Uterus (tissue), 4 donors: ENCODE measurements at places on chromosomes 5 and 9. TPM values are rescaled to one million over a fixed set of nuclear protein-coding genes. Genes with fewer than 3 reads are reported as not detected.

AJM1 gene
- total RNA-seq = 1.3 TPM

IL3 gene
- not detected for total RNA-seq

NFIB gene
- total RNA-seq = 124 TPM

GRCh38 chr5:112929336-112930081, 7.5 kb upstream of the REEP5 start:
- no peaks in the 10 kb centered on the region for H3K27me3 ChIP-seq
- H3K36me3 ChIP-seq = no peaks in the 10 kb centered on the region
- H3K4me3 ChIP-seq = no peak overlapping the region
- no peak for DNase-seq
- no peak overlapping the region for H3K27ac ChIP-seq

GRCh38 chr9:114203410-114204140, 48.2 kb downstream of the COL27A1 start:
- H3K27ac ChIP-seq = no peak overlapping the region
- DNase-seq = no peak

DNA sequence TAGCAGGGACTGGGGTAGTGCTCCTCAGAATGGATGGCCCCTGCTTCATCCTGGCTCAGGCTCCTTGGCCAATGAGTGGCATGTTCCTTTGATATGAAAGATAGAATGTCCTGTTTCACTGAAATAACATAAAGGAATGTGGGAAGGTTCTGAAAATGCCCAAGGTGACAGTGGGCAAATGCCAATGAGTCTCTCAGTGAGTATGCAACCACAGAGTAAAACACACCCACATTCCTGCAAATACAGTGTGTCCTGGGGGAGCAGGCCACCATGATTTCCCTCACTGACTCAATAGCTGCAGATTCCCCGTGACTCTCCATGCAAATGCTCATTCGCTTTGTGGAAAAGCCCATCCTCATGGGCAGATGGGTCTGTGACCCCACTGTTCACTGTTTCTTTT, 36.4 kb downstream of the ZNF366 start:
- no peak overlapping the region for H3K4me3 ChIP-seq
- no peaks in the 10 kb centered on the region for H3K36me3 ChIP-seq
- H3K27me3 ChIP-seq = no peaks in the 10 kb centered on the region
- no peak for DNase-seq
- peaks cover 3% of the 10 kb centered on the region for H3K4me1 ChIP-seq

GRCh38 chr9:561427-561826, 280.1 kb upstream of the DMRT1 start:
- no peak overlapping the region for H3K27ac ChIP-seq
- no peaks in the 10 kb centered on the region for H3K4me1 ChIP-seq
- H3K36me3 ChIP-seq = no peaks in the 10 kb centered on the region
- DNase-seq = no peak
- H3K4me3 ChIP-seq = no peak overlapping the region

DNA sequence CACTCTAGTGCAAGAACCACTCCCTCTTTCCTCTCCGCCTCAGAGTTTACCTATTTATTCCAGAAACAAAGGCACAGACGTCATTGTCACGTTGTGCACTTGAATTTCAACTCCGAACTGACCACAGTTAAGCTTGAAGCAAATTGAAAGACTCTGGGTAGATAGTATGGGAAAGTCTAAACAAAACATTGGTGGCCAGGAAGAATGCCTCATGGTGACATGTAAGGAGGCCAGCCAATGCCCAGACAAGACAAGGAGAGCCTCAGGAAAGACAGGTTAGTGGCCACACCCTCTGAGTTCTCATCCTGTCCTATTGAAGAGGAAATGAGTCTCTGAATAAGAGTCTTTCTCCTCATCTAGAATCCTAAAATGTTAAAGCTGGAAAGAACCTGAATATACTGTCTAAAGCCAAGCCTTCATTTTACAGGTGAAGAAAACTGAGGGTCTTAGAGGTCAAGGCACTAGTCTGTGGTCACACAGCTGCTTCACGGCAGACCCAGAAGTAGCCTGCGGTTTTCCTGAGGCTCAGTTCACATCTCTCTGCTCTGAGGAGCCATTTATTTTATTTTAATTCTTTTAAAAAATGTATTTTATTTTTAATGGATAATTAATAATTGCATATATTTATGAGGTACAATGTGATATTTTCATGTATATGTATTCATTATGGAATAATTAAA, 30.2 kb downstream of the ZFAND5 start:
- H3K27ac ChIP-seq = no peak overlapping the region
- H3K4me3 ChIP-seq = no peak overlapping the region
- no peaks in the 10 kb centered on the region for H3K4me1 ChIP-seq
- no peaks in the 10 kb centered on the region for H3K27me3 ChIP-seq
- no peaks in the 10 kb centered on the region for H3K36me3 ChIP-seq

GRCh38 chr5:139391570-139392323, 2.0 kb upstream of the MZB1 start:
- H3K4me3 ChIP-seq = no peak overlapping the region
- no peaks in the 10 kb centered on the region for H3K36me3 ChIP-seq
- H3K27me3 ChIP-seq = peaks cover 9% of the 10 kb centered on the region
- H3K4me1 ChIP-seq = no peaks in the 10 kb centered on the region
